ENCODE measurements at places on chromosomes 16 and 17. TPM values are rescaled to one million over a fixed set of nuclear protein-coding genes. Genes with fewer than 3 reads are reported as not detected.
A peak's percentile ranks its signal among the peaks of the same experiment; 100 is the strongest.

GRCh38 chr16:50994995-50995394 lies 156.1 kb downstream of the SALL1 start:
- H3K4me3 ChIP-seq = no peak overlapping the region
- H3K4me1 ChIP-seq = no peaks in the 10 kb centered on the region
- H3K27me3 ChIP-seq = no peaks in the 10 kb centered on the region
- H3K36me3 ChIP-seq = no peaks in the 10 kb centered on the region

DNA sequence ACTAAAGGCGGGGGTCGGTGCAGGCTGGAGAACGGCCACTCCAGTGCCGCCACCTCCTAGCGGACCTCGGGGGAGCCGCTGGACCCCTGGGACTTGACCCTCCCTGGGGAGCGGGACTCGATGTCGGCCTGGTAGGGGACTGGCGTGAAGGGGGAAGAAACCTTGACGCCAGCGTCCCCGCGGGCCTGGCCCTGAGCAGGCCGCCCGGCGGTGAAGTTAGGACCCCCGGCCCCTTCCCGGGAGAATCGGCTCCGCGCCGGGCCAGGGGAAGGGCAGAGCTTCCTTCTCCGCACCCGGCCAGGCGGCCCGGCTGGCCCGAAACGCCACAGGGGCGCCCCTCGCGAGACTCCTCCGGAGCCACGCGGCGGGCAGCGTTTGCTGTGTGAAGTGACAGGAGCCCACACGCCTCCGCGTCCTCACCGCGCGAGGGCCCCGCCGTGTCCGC lies 389 bp downstream of the DUS1L start:
- peaks cover 29% of the 10 kb centered on the region for H3K36me3 ChIP-seq
- peak overlapping the region; percentile 88 for H3K4me3 ChIP-seq
- peak overlapping the region; percentile 63 for H3K27ac ChIP-seq
- H3K4me1 ChIP-seq = peaks cover 17% of the 10 kb centered on the region

DNA sequence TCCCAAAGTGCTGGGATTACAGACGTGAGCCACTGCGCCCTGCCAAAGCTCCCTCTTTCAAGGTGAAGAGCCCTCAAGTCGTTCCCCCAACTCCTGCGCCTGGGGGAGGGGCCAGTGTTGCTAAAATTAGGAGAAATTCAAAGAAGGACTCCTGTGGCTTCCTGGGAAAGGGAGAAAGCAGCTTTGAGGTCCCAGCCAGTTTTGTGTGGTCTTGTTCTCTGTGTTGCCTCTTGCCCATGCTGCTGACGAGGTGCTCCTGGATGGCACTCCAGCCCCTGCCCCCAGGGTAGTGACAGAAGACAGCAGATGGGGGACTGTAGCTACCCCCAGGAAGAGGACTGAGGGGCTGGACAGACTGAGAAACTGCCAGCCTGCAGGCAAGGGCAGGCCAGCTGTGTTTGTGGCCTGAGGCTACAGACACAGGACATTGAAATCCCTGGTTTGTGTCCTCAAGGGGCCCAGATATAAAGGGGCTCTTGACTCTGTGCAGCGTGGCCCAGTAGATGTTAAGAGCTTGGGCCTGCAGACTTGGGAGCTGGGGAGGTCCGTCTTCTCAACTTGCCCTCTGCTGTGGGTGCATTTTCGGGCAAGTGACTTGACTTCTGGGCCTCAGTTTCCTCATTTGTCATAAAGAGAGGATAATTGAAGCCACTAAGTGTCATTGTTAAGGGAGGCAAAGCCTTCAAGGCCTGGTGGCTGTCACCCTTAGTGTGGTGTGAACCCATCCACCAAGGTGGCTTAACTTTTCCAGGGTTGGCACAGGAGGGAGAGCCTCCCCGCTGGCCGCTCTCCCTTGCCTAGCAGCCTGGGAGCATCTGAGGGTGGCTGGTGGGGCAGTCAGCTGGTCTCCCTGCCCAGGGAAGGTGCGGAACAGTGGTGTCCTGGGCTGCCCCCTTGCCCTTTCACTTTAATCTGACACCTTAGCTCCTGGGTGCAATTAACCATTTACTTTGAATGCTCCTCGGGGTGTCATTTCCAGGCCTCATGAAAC lies 4.1 kb downstream of the UBALD2 start:
- no peak overlapping the region for H3K4me3 ChIP-seq
- H3K4me1 ChIP-seq = peaks cover 27% of the 10 kb centered on the region
- peak overlapping the region; percentile 76 for H3K27ac ChIP-seq
- peaks cover 10% of the 10 kb centered on the region for H3K36me3 ChIP-seq
- no peaks in the 10 kb centered on the region for H3K27me3 ChIP-seq

DNA sequence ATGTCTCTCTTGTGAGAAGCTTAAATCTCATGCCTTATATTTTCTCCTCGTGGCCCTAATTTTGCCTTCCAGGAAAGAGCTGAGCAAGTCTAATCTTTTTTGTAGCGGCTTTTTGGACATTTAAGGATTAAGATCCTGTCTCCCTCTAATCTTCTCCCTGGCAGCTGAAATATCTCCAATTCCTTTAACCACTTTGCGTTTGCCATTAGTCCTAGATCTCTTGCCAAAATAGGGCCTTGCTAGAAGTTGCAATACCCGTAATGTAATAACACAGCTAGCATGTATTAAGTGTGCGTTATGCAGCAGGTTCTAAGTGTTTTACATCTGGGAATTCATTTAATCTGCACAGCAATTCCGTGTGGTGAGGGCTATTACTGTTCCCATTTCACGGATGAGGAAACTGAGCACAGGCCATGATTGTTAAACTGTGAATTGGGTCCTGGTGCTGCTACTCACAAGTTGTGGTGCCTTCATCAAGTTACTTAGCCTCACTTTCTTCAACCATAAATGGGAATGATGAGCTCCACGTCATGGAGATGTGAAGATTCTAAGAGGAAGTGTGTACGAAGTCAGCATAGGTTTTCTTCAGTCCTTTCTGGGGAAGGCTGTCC lies 198.9 kb upstream of the ASIC2 start:
- no peaks in the 10 kb centered on the region for H3K4me1 ChIP-seq
- H3K27me3 ChIP-seq = no peaks in the 10 kb centered on the region
- DNase-seq = no peak
- no peaks in the 10 kb centered on the region for H3K36me3 ChIP-seq

GRCh38 chr16:3131755-3132377 lies 3.0 kb upstream of the ZNF213 start:
- H3K27ac ChIP-seq = no peak overlapping the region
- peaks cover 20% of the 10 kb centered on the region for H3K4me1 ChIP-seq
- peaks cover 31% of the 10 kb centered on the region for H3K36me3 ChIP-seq
- DNase-seq = peak; percentile 83
- no peaks in the 10 kb centered on the region for H3K27me3 ChIP-seq

DNA sequence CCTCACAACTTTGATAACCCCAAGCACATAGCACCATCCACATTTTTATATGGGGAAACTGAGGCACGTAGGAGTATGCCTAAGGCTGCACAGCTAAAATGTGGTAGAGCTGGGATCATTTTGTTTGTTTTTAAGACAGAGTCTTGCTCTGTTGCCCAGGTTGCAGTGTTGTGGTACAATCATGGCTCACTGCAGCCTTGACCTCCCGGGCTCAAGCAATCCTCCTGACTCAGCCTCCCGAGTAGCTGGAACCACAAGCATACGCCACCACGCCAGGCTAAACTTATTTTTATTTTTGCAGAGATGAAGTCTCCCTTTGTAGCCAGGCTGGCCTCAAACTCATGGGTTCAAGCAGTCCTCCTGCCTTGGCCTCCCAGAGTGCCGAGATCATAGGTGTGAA lies 81.0 kb upstream of the GSE1 start:
- no peaks in the 10 kb centered on the region for H3K4me1 ChIP-seq
- no peaks in the 10 kb centered on the region for H3K27me3 ChIP-seq
- no peak overlapping the region for H3K27ac ChIP-seq
- DNase-seq = no peak

DNA sequence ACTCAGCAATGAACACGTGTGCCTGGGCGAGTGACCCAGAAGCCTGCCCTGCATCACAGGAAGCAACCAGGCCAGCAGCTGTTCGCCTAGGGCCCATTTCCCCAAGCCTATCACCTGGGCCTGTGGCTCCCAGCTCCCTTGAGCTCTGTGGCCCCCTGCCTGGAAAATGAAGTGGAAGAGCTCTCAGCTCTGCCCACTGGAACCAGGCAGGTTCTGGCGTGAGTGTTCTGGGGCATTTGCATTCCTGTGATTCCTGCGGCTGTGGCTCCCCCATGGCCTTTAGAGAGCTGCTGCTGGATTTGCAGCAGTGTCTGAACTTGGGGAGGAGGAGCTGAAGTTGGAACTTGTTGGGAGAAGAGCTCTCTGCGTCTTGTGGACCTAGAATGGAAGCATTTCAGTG lies 22.8 kb downstream of the PGS1 start:
- peaks cover 67% of the 10 kb centered on the region for H3K36me3 ChIP-seq
- H3K4me3 ChIP-seq = no peak overlapping the region
- H3K27me3 ChIP-seq = no peaks in the 10 kb centered on the region
- peak overlapping the region; percentile 36 for H3K27ac ChIP-seq

DNA sequence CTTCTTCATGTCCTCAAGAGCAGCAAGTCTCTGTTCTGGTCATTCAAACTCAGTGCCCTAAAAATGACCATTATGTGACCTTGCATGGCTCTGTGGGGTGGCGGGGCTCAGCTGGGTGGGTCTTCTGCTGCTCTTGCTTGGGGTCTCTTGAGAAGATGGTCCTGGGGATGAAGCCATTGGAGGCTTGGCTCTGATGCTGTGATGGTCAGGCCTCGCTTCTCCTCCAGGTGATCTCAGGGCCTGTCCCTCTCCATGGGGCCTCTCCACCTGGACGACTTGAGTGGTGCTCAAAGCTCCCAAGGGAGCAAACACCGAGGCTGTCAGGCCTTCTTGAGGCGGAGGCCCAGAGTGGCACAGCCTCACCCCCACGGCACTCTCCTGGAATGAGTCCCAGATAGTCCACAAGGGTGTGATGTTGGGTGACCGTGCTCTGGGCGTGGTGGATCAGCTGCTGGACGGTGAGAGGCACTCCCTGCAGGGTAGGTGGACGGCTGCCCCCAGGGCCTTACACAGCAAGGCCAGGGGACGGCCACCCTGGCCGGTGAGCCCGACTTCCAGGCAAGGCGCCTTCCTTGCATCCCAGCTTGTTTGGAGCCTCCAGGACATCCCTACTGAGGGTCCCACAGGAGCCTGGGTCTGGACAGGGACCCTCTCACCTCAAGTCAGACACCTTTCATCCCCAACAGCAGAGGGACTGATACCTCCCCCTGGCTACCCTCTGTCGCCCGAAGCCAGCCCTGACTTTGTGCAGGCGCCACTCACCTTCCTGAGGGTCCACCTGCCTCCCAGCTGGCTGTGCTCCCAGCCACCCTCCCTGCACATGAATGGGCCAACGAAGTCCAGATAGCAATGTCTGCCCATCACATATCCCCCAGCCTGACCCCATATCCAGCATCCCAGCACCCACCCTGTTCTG lies 48.7 kb downstream of the USP22 start:
- no peak overlapping the region for H3K27ac ChIP-seq
- peaks cover 6% of the 10 kb centered on the region for H3K4me1 ChIP-seq
- peaks cover 6% of the 10 kb centered on the region for H3K36me3 ChIP-seq
- no peaks in the 10 kb centered on the region for H3K27me3 ChIP-seq

GRCh38 chr17:1947743-1948516 lies 77.2 kb downstream of the RTN4RL1 start:
- H3K4me1 ChIP-seq = no peaks in the 10 kb centered on the region
- no peak overlapping the region for H3K27ac ChIP-seq
- no peaks in the 10 kb centered on the region for H3K27me3 ChIP-seq

- H3K27me3 ChIP-seq = no peaks in the 10 kb centered on the region
- no peak for DNase-seq
- H3K4me3 ChIP-seq = no peak overlapping the region
- H3K36me3 ChIP-seq = no peaks in the 10 kb centered on the region
These were observed 24.1 kb downstream of the DNAJA2 start for GRCh38 chr16:46949241-46949892.

DNA sequence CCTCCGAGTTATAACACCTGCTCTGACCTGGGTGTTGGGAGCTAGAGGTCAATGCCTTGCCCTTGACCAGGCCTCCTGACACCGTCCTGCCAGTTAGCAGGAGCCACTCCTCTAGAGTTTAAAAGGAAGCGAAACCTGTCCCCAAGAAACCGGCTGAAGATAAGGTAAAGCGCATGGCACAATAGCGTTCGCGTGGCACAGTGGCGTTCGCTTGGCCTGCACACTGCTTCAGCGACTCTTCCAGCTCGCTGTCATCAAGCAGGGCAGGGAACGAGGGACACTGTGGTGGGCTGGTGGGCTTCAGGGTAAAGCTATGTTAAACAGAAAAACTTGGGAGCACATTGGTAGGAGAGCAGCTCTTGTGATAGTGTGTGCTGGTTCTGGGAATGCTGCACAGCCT lies 28.2 kb upstream of the ETV4 start:
- peaks cover 18% of the 10 kb centered on the region for H3K27me3 ChIP-seq
- peaks cover 15% of the 10 kb centered on the region for H3K4me1 ChIP-seq
- DNase-seq = no peak

GRCh38 chr16:1140582-1141162 lies 12.2 kb upstream of the CACNA1H start:
- H3K4me1 ChIP-seq = no peaks in the 10 kb centered on the region
- no peaks in the 10 kb centered on the region for H3K36me3 ChIP-seq
- no peak overlapping the region for H3K4me3 ChIP-seq
- no peak overlapping the region for H3K27ac ChIP-seq

DNA sequence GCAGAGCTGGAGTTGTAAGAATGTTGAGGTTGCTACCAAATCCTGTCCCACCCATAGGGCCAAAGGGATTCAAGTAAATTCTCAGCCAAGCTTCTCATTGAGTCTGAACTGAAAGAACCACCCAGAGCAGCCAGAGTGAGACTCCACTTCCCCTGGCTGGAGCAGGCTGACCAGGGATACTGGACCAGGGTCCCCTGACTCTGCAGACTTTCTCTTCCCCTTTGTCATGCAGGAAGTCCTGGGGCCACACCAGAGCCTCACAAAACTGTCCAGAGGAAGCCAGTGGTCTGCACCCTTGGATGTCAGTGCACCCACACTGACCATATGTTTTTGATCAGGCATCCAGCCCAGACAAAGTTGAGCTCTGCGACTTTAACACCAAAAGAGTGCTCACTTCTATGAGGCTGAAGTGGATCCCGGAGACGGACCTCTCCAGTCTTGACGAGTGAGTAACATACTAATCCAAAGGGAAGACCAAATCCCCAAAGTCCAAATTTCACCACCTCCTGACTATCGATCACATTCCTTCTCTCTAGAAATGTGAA lies 4.1 kb downstream of the NXN start:
- peaks cover 29% of the 10 kb centered on the region for H3K4me1 ChIP-seq
- DNase-seq = peak; percentile 91
- H3K4me3 ChIP-seq = peak overlapping the region; percentile 16
- peaks cover 3% of the 10 kb centered on the region for H3K36me3 ChIP-seq

GRCh38 chr16:48350736-48351135 lies 34.5 kb downstream of the SIAH1 start:
- peaks cover 40% of the 10 kb centered on the region for H3K36me3 ChIP-seq
- no peak overlapping the region for H3K4me3 ChIP-seq
- H3K27ac ChIP-seq = no peak overlapping the region
- DNase-seq = no peak
- no peaks in the 10 kb centered on the region for H3K27me3 ChIP-seq

Gene SOST
- not detected for total RNA-seq

Gene CCDC57
- total RNA-seq = 21.0 TPM

Gene PHLPP2
- 12.7 TPM for total RNA-seq

Gene FXR2
- 42.7 TPM for total RNA-seq

Gene CRYM
- total RNA-seq = 4.1 TPM

Gene CHST6
- total RNA-seq = 1.1 TPM

Gene C17orf113
- 0.29 TPM for total RNA-seq

Gene ATP6V0C
- total RNA-seq = 18.8 TPM

Gene PER1
- 11.2 TPM for total RNA-seq

Gene KREMEN2
- not detected for total RNA-seq

Gene TPSAB1
- total RNA-seq = not detected

Gene COIL
- total RNA-seq = 11.2 TPM

Gene WWOX
- 23.9 TPM for total RNA-seq
